Stomach (tissue), 19 donors: ENCODE measurements at places on chromosomes 1 and 21. TPM values are rescaled to one million over a fixed set of nuclear protein-coding genes. Genes with fewer than 3 reads are reported as not detected.

GRCh38 chr1:17615959-17616358, 76.5 kb downstream of the ARHGEF10L start:
- H3K4me3 ChIP-seq: no peak overlapping the region
- peak overlapping the region; percentile 88 for H3K27ac ChIP-seq
- no peak for DNase-seq
- no peaks in the 10 kb centered on the region for H3K27me3 ChIP-seq

SYT2 gene
- 0.29 TPM for total RNA-seq

KPRP gene
- total RNA-seq: not detected

PRDM15 gene
- total RNA-seq: 44.6 TPM

GRCh38 chr1:210584439-210585113, 255.9 kb downstream of the HHAT start:
- no peak overlapping the region for H3K27ac ChIP-seq
- H3K4me1 ChIP-seq: no peaks in the 10 kb centered on the region
- no peaks in the 10 kb centered on the region for H3K27me3 ChIP-seq
- no peak overlapping the region for H3K4me3 ChIP-seq
- no peaks in the 10 kb centered on the region for H3K36me3 ChIP-seq
